Fibroblast of skin of abdomen (primary cell): ENCODE measurements at places on chromosomes 4 and X.

GRCh38 chr4:165345666-165346417 is 18.4 kb downstream of the MSMO1 start:
- no peak for DNase-seq

DNA sequence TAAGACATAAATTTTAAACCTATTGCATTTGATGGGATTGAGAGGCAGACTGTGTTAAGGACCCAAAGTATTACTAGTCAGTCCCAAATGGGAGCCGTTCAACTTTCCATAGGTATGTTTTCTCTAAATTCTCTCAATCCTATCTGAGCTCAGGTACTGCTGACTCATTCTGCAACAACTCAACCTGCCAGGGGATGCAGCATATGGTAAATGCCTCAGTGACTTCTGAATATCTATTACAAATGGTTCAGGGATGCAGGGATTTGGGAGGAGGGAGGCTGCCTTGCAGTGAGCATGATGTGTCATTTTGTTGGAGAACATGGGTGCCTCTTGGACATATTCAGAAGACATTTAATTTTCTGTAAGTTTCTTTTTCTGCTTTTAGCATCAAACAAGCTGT is 97.3 kb downstream of the HDAC8 start:
- no peak for DNase-seq

DNA sequence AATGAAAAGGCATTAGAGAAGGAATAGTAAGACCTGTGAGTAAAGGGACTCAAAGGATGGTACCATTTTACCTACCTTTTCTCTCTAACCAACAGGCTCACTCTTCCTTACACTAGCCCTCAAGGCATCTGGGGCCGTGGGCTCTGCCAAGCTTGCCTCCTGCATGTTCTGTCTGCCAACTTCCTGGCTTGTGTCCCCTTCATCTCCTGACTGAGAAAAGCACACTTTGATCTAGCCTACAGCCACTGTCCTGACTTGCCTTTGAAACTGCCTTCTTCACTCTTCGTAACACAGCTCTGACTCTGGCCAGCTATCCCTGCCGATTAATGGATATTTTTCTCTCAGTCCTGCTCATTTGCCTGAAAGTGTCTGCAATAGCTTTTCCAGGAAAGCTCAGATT is 76.5 kb downstream of the RASGEF1B start:
- no peak for DNase-seq

- no peak for DNase-seq
These were observed 56.9 kb downstream of the GABRB1 start for GRCh38 chr4:47088298-47088697.

DNA sequence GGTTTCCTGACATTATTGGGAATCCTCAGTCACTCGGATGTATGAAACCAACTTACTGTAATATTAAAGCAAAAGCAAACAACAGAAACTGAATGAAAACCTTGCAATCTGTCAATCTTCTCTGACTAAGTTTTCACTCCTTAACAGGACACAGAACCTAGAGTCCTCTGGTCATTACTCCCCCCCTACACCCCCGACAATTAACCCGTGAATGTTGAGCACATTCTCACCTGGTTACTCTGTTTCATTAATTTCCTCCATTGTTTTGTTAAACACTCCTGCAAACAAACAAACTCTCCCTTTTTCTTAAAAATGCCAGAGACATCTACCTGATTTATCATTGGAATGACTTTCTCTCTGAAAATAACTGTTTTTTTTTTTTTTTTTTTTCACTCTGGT is 469.0 kb upstream of the PRKX start:
- no peak for DNase-seq

DNA sequence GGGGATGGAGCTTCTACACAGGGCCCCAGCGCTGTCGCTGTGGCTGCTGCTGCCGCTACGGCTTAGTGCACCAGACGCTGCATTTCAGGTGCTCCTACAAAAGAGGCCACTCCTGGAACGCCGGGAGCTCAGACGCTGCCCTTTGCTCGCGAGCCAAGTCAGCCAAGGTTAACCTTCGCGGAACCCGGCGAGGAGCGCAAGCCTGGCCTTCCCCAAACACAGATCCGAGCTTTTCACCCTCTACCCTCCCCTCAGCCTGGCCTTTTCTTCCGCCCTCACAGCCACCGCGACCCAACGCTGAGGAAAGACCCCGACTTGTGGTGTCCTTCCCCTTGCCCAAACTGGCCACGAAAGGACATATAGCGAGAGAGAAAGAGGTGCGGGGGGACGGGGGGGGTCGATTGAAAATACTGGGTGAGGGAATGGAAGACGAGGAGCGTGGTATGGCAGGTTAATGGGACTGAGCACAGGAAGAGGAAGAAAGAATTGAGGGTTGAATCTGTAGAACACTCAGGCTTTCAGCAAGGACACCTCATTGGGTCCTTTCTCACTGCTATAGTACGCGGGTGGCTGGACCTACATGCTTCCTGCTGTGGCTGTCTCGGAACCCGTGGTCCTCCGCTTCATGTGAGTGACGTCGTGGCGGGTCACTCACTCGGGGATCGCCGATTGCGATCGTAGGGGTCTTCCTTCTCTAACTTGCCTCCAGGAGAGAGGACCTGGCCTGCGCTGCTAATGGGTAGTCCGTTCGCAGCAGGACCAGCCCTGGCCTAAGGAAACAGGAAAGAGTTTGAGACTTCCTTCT is at the start of the genes AIMP1 and TBCK:
TSS of gene AIMP1 (plus strand) at position 583 of the 805 bp plus-strand sequence. CDS start 8,460 bp downstream, outside the sequence.
TSS of gene TBCK (minus strand) at position 242 of the 805 bp plus-strand sequence. CDS start 7,249 bp downstream, outside the sequence.
- DNase-seq = peak; percentile 92

DNA sequence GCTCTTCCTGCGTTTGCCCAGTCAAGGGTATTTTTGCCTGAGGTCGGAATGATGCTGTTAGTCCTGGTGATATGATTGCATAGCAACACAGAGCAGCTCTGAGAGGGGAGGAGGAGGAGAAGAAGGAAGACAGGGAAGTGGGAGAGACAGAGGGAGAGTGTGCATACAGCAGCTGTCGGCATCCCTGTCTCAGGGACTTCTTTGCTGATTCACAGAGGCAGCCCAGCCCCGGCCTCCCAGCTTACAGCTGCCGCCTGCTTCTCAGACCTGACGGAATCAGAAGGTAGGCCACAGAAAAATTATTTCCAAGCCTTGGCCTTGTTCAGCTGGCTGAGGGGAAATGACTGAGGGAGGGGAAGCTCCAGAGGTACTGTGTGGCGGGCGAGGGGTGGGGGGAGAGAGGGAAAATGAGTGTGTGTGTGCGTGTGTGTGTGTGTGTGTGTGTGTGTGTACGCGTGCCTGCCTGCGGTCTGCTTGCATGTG is 319 bp downstream of the DRP2 start:
- peak; percentile 68 for DNase-seq

DNA sequence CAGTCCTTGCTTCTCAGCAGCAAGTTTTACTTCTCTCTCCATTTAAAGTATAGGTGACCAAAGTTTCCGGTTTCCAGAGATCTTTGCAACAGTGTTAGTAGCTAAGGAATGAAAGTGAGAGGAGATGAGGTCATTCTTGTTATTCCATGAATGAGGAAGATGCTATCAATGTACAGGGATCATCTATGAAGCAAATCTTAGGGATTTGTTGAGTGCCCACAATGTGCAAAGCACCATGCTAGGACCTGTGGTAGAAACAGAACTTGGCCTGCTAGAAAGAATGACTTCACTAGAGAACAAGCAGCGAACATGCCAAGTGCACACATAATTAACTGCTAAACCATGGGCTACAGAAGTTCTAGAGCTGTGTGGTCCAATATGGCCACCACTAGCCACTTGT is 112.5 kb downstream of the MID1 start:
- peak; percentile 21 for DNase-seq

GRCh38 chrX:133005042-133005441 is 46.6 kb upstream of the HS6ST2 start:
- DNase-seq = peak; percentile 4

DNA sequence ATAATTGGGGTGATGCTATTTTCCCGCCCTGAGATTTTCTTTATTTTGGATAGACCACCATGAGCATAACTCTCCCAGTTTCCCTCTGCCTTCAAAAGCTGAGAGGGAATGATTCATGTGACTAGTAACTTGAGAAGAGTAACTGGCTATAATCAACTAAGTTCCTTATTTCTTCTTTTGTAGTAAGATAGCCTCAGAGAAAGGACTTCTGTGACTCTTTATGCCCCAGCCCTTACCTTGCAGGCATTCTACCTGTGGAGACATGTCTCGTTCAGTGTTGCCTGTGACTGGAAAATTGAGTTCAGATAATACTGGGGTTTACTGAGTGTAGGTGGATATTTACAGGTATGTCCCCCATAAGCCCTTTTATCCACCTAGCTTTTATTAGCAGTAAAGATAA is 715.4 kb upstream of the HS3ST1 start:
- no peak for DNase-seq

GRCh38 chrX:683576-683975 is 53.0 kb downstream of the SHOX start:
- DNase-seq = no peak

DNA sequence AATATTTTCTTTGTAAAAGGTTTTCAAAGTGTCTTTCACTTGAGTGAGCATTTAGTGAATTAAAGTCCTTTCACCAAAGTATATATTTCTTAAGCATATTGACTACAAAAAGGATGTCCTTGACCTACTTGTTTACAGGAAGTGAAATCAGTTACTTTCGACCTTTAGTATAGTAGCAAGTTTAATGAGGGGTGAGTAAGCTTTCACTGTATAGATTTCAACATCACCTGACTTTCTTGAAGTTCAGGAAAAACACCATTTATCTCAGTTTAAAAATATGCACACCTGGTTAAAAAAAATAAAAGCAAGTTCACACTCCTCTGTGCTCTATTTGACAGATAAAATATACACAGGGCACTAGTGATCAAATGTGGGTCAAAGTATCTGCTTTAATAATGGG is 88.1 kb downstream of the CCSER1 start:
- DNase-seq = no peak

DNA sequence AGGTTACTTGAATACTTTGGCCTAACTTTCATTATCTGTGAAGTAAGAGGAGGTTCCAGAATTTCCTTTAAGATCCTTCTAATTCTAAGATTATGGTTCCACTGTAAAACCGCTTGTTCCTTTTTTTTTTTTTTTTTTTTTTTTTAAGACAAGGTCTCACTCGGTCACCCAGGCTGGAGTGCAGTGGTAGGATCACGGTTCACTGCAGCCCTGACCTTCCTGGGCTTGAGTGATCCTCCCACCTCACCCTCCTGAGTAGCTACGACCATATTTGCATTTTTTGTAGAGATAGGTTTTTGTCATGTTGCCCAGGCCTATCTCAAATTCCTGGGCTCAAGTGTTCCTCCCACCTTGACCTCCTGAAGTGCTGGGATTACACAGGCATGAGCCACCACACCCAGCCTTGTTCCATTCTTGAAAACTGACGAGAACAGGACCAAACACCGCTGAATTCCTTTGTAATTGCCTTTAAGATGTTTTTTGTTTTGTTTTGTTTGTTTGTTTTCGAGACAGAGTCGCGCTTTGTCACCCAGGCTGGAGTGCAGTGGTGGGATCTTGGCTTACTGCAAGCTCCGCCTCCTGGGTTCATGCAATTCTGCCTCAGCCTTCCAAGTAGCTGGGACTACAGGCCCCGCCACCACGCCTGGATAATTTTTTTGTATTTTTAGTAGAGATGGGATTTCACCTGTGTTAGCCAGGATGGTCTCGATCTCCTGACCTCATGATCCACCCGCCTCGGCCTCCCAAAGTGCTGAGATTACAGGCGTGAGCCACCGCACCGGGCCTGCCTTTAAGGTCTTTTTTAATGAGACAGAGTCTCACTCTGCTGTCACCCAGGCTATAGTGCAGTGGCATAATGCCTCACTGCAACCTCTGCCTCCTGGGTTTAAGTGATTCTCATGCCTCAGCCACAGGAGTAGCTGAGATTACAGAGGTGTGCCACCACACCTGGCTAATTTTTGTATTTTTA is 6.8 kb downstream of the PDS5A start:
- no peak for DNase-seq

- DNase-seq = no peak
These were observed 84.6 kb downstream of the TSPAN5 start for GRCh38 chr4:98573791-98574190.

GRCh38 chr4:39169426-39169825 is 12.9 kb upstream of the WDR19 start:
- no peak for DNase-seq

- DNase-seq = no peak
These were observed 8.7 kb upstream of the MSANTD1 start for GRCh38 chr4:3239998-3240920.

DNA sequence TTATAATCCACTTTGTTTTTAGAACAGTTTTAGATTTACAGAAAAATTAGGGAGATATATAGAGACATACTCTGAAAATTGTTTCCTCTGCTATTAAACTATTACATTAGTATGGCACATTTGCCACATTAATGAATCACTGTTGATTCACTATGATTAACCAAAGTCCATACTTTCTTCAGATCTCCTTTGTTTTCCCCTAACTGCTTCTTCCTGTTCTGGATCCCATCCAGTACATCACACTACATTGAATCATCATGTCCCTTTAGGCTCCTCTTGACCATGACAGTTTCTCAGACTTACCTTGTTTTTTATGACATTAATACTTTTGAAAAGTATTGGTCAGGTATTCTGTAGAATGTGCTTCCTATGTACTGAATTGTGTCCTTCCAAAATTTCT is 109.2 kb upstream of the EDNRA start:
- DNase-seq = peak; percentile 66

DNA sequence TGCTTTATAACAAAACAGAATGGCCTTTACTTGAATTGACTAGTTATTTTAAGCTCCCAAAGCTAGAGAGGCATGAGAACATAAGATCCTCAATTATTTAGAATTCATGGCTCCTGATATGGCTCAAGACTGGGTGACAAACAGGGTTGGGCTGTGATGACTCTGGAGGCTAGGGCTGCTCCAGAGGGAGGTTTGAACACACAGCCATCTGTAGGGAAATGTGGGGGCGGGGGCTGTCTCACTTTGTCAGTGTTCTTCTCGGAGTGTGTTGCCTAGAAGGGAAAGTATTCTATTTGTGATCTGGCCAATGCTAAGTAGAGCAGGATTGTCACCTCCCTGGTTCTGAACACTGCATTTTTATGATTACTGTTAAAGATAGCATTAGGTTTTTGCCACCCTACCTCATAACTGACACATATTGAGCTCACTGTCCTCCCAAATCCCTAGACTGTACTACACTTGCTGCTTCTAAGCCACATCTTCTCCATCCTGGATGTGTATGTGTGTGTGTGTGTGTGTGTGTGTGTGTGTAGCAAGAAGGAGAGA is 45.9 kb downstream of the VSIG4 start:
- no peak for DNase-seq

DNA sequence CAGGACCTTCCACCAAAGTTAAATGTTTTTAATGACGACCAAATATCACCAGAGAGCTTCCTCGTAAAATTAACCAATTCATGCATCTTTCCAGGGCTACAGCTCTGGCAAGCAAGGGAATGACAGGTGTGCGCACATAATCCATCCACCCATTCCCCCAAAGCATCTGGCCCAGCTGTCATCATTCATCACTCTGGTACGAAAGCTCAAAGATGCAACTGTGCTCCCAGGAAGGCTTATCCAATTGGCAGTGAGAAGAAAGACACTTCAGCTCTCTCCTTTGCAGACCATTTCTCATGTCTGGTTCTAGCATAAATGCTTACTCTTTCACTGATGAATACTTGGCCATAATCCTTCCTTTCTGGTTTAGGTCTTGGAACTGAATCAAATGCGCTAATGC is 139.2 kb downstream of the NSUN7 start:
- DNase-seq = no peak

DNA sequence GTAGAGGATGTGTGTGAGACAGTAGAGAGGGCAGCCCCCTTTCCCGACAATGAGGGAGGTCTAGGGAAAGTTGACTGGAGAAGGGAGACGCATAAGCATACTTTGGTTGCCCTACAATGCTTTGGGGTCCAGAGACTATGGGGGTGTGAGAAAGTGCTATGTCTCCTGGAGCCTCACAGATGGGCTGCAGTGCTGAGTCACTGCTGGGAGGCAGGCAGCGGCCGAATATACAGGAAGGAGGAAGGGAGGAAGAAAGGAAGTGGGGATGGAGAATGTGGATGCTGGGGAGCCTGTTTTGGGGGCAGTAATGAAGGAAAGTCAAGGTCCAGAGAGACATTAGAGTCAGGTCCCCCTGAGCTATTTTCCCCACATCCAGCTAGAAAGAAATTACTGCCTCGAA is 12.7 kb downstream of the DRP2 start:
- DNase-seq = no peak
